ENCODE measurements at places on chromosomes 12 and 14.

DNA sequence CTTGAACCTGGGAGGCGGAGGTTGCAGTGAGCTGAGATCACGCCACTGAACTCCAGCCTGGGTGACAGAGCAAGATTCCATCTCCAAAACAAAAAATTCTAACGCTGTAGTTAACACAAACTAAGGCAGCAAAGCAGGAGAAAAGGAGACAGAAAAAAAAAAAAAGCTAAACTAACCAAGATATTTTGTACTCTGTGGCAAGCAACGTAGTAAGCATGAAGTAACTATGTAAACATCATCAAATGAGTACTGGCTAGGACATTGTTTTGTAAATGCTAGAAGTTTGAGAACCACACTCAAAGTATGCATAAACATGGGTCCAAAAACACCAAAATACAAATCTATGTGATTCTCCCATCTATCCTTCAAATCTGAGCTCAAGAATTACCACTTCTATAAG, 44.2 kb downstream of the C2CD5 start:
- DNase-seq, result no peak

DNA sequence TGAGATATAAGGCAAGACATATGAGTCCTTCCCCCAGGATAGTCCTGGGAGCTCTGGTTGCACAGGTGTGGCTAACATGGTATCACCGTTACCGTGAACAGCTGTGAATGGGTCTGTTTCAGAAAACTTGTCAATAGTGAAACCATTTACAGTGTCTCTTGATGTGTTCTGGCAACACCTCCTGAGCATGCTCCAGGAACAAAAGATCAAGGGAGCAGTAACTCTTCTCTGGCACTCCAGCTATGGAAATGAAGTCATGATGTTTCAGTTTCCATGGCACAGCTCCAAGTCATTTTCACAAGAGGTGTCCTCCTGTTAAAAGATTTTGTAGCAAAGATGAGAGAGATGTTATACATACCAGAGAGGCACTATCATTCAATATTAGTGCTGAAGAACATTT, 253.7 kb downstream of the SNAPC1 start:
- DNase-seq, result no peak

DNA sequence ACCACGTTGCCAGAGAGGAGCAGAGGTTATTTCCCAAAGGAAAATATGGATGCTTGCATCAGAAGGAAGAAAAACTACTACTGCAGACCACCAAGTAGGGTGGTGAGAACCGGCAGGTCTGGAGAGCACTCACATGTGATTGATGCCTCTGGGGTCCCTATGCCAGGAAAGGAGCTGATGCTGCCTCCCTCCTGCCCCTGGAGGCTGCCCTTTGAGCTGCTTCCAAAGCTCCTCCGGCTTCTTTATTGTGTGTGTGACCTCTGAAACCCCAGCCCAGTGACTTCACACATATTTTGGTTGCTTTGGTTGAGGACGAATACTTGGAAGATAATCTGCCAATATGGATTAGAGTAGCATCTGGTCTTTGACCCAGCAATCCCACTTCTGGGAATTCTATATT, 133.4 kb downstream of the AACS start:
- no peak for DNase-seq

GRCh38 chr14:44404036-44404435, 103.0 kb downstream of the FSCB start:
- DNase-seq, result no peak

DNA sequence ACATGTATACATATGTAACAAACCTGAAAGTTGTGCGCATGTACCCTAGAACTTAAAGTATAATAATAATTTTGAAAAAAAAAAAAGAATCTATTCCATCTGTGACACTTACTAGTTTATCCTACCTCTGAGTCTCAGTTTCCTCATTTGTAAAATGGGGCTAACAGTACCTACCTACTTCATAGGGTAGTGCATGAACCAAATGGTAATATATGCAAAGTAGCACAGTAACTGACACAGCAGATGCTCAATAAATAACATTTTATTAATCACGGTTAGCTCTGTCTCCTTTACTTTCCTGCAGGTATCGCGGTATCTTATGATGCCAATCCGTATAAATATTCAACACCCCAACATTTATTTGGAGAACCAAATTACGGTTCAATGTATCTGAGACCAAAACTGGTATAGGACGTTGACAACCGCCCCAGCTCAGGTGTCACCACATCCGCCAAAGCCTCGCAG, 703 bp downstream of the TMED10 start:
- no peak for DNase-seq

Data from stimulated activated CD8-positive, alpha-beta memory T cell treated with anti-CD3 and anti-CD28 coated beads, Interleukin-7, amount 100 ng/mL, for 24 hours (primary cell).